ENCODE measurements at places on chromosomes 7 and 10.

GRCh38 chr7:2978408-2978807 lies 65.3 kb downstream of the CARD11 start:
- DNase-seq = peak; percentile 11

GRCh38 chr7:120867932-120868331 lies 10.0 kb upstream of the TSPAN12 start:
- DNase-seq = no peak

DNA sequence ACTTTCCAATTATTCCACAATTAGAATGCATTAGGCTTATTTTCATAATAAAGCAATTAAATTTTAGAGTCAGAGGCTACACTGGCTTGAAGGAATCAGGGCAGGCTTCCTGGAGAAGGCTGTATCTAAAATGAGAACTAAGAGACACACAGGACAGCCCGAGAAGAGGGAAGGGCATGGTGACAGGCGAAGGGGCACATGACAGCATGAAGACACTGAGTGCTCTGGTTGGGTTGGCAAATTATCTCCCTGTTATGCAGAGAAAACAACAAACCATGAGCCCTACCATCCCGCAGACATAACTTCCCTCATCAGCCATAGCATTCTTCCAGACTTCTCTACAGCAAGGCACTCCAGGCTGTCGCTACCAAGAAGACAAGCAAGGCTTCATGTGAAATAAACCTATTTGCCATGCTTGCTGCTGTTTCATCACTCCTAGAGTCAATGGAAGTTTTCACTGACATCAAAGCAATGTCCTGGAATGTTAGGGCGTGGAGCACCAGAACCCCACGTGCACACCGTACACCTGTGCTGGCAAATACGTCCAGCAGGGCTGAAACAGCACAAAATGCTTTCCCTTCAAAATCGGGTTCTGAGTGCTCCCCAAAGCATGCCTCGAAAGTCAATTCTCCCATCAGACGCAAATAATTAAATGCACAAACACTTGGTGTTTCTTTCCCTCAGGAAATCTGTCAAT lies 21.3 kb downstream of the VOPP1 start:
- no peak for DNase-seq

DNA sequence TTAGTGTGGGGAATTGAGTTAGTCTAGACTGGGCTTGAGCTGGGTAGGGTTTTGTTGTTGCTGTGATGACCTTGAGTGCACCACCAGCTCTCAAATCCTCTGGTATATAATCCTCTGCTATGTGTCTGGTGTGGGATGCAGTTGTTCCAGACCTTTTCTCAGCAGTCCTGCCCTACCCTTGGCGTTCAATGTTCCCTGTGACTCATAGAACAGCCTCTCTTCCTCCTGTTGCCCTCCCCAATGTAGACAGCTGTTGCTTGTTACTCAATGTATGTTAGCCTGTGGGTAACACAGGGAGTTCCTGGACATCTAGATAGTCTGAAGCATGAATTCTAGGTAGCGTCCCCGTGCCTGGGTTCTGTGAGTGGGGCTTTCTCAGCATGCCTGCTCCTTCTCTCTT lies 19.8 kb downstream of the ACBD7 start:
- DNase-seq = no peak

DNA sequence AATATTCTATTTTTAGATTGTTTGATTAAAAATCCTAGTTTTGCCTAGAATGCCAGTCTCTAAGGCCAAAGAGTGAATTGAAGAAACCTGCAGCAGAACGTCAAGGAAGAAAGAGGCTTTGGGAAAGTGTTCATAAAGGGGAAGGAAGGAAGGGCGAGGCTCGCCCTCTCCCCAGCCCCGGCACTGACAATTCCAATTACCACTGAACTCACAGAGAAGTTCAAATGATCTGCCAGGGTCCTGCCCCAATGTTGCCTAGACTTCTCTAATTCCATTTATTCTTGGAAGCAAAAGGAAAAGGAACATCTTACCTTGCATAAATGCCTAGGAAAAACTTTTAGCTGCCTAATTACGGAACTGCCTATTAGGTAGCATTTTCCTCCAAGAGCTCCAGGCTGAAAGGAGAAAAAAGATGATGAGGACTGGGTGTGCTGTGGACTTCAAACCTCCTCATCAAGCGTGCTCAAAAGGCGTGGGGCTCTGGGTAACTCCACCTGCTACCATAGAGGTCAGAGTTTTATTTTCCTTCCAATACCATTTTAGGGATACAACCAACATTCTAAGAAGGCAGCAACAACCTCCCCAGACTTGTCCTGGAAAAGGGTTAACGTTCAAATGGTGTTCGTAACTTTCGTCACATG lies 134.5 kb downstream of the PKD1L1 start:
- DNase-seq = no peak

- no peak for DNase-seq
Measured at GRCh38 chr10:132122939-132123445, 57.2 kb downstream of the JAKMIP3 start.

GRCh38 chr7:30797176-30798040 lies 26.2 kb downstream of the MINDY4 start:
- DNase-seq = no peak

DNA sequence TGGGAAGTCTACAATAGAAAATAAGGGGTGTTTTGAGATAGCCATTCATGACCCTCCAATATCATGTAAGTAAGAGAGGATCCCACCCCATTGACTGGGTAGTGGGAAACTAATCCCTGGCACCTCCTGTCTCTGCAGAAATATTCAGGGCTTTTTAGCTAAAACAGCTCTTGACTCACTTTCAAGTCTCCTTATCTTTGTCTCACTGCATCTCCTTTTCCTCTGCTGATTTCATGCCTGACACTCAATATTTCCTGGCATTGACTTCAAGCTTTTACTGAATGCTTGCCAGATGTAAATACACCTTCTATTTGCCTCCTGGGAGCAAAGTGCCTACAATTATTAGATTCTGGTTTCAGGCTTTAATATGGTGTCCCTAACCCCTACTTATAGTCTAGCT lies 57.1 kb downstream of the CHRM2 start:
- DNase-seq = no peak

GRCh38 chr7:96244992-96245292 lies 77.0 kb downstream of the SLC25A13 start:
- no peak for DNase-seq

DNA sequence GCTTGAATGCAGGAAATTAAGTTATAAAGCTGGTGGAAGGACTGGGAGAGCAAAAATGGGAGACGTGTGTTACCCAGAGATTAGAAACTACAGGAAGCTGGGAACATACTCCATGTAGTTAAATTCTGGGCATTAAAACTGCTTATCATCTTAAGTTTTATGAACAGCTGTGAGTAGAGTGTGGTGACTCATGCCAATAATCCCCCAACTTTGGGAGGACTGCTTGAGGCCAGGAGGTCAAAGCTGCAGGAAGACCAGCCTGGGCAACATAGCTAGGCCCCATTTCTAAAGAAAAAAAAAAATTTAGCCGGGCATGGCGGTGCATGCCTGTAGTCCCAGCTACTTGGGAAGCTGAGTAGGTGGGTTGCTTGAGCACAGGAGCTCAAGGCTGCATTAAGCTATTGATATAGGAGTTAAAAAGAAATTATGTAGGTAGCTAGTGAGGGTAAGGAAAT lies 56.2 kb upstream of the SEPHS1 start:
- DNase-seq = no peak

- no peak for DNase-seq
Measured at GRCh38 chr7:103346396-103346795, 1.0 kb upstream of the PSMC2 start.

- no peak for DNase-seq
Measured at GRCh38 chr10:49034925-49035324, 80.4 kb downstream of the VSTM4 start.

GRCh38 chr10:125334545-125334944 lies 174.2 kb upstream of the CTBP2 start:
- no peak for DNase-seq

DNA sequence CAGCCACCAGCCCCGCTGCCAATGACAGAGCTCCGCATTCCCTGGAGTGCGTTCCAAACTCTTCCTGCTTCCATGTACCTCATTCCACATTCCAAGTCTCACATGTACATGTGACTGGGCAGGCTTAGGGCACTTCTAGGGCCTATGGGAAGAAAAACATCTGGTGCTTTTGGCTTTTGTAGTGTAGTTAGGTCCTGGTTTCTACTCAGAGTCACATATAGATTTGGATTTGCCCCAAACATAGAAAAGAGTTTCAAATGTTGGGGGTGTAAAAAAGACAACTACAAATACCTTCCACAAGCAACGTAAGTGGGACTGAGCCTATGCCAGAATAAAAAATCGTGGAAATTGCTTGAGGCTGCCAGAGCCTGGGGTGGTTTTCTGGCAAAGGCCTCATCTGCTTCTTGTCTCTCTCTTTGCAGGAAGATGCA lies 84.1 kb downstream of the ZNF467 start:
- DNase-seq = no peak
